ELR (cell line): ENCODE measurements at places on chromosomes 12 and 14.

DNA sequence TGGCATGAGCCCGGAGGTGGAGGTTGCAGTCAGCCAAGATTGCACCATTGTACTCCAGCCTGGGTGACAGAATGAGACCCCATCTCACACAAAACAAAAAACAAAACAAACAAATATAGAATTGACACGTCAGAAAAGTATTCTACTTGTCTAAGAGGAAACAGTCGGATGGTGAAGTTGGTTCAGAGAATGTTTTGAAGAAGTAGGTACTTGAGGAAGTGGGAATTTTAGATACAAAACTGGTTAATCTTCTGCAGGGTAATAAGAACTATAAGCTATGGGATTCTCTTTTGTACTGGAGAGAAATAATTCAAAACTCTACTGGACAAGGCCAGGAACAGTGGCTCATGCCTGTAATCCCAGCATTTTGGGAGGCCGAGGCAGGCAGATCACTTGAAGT lies 14.6 kb upstream of the TCTN1 start:
- DNase-seq = no peak

- DNase-seq = peak; percentile 53
Measured at GRCh38 chr14:65223636-65224035, 121.3 kb upstream of the MAX start.

DNA sequence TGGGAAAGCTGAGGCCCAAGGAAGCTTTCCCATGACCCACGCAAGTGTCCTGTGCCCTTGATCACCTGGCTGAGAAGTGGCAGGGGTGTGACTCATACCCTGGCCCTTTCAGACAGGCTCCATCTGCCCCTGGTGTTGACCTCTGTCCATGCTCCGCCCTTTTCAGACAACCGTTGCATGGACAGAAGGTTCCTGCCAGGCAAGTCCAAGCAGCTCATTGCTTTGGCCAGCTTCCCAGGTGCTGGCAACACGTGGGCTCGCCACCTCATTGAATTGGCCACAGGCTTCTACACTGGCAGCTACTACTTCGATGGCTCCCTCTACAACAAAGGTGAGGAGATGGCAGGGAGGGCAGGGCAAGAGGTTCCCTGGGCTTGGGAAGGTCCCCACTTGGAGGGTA lies 103.5 kb downstream of the WSCD2 start:
- no peak for DNase-seq

DNA sequence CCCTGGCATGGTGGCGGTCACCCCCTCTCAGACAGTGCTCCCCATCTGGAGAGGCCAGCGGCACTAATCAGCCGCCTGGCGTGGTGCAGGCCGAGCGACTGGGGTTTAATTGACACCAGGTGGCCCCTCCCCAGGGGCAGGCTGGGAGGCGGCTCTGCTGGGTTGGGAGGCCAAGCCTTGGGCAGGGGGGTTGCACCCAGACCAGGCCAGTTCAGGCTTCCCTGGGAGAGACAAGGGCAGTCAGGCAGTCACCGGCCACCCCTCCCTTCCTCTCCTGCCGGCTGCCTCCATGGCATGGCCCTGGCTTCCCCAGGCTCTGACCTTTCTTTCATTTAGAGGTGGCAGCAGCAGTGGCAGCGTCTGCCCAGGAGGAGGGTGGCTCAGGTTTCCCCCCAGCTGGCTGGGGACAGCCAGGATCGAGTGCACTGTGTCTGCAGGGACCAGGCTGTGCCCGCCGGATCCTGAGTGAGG lies 78.1 kb upstream of the NOS1 start:
- DNase-seq = no peak

GRCh38 chr14:104066719-104067295 lies 18.7 kb upstream of the ASPG start:
- no peak for DNase-seq

- peak; percentile 28 for DNase-seq
Measured at GRCh38 chr14:38824706-38825105, 278.3 kb downstream of the SEC23A start.

- peak; percentile 93 for DNase-seq
Measured at GRCh38 chr12:75759842-75760572, 248.6 kb upstream of the KRR1 start.

DNA sequence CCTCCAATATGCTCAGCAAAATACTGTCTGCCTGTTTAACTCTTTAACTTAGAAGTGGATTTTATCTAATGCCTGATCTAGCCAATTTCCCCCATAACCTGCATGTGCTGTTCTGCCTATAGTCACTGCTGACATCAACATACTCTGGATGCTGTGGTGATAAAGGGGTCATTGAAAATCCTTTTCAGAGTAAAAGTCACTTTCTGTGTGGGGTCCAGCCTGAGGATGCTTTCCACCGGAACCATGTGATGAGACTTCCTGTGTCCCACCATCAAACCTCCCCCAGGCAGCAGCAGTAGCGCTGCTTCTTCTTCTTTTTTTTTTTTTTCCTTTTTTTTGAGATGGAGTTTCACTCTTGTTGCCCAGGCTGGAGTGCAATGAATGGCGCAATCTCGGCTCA lies 607.0 kb downstream of the BCL11B start:
- no peak for DNase-seq

DNA sequence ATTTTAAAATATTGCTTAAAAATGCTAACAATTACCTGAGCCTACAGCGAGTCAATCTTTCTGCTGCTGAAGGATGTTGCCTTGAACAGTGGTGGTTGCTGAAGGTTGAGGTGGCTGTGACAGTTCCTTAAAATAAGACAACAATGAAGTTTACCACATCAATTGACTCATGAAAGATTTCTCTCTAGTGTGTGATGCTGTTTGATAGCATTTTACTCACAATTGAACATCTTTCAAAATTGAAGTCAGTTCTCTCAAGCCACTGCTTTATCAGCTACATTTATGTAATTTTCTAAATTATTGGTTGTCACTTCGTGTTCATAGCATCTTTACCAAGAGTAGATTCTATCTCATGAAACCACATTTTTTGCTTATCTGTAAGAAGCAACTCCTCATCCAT lies 20.3 kb downstream of the CMAS start:
- DNase-seq = no peak

DNA sequence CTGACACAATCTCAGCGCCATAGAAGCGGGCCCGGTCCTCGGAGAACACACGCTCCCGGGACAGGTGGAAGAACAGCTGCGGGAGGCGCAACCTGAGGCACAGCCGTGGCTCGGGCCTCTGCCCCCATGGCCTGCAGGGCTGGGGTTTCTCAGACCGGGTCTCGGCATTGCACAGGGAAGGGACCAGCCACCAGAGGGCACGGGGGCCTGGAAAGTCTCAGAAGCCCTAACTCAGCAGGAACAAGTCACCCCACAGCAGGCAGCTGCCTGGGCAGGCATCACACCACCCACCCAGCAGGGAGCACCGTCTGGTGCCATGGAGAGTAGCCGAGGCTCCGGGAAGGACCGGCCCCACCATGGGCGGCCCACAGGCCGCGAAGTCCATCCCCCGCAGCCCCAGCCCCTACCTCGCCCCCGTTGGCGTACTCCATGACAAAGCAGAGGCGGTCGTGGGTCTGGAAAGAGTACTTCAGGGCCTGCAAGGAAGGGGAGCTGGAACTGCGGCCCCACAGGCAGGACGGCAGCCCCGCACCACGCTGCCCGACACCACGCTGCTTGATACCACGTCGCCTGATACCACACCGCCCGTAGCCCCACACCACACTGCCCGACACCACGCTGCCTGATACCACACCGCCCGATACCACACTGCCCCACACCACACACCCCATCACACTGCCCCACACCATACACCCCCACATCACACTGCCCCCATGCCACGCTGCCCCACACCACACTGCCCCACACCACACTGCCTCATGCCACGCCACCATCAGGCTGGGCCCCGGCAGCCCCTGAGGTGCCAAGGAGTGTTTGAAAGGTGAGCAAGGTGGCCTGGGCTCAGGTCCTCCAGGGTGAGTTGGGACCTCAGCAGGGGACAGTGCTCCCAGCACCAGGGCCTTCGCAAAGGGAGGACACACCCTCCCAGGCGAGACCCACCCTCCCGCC lies 20.8 kb downstream of the SIVA1 start:
- DNase-seq = no peak

DNA sequence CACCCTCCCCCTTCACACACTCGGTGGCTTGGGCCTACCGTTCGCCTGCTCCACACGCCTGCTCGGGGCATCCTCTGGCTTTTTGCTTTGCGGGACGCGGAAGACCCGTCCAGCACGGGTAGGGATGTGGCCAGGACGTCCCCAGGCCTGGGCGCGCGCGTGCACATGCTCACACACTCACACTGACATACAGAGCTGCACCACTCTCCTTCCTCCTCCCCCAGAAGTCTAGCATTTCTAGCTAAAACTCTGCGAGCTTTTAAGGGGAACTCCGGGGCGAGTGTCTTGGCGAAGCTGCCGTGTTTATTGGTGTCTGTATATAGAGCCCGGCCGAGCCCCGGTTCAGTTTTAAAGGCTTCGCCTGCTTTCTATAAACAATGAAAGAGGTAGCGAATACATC lies 5.0 kb downstream of the TBX5 start:
- DNase-seq = peak; percentile 83

- DNase-seq = no peak
Measured at GRCh38 chr12:42766754-42767153, 177.2 kb upstream of the PRICKLE1 start.

DNA sequence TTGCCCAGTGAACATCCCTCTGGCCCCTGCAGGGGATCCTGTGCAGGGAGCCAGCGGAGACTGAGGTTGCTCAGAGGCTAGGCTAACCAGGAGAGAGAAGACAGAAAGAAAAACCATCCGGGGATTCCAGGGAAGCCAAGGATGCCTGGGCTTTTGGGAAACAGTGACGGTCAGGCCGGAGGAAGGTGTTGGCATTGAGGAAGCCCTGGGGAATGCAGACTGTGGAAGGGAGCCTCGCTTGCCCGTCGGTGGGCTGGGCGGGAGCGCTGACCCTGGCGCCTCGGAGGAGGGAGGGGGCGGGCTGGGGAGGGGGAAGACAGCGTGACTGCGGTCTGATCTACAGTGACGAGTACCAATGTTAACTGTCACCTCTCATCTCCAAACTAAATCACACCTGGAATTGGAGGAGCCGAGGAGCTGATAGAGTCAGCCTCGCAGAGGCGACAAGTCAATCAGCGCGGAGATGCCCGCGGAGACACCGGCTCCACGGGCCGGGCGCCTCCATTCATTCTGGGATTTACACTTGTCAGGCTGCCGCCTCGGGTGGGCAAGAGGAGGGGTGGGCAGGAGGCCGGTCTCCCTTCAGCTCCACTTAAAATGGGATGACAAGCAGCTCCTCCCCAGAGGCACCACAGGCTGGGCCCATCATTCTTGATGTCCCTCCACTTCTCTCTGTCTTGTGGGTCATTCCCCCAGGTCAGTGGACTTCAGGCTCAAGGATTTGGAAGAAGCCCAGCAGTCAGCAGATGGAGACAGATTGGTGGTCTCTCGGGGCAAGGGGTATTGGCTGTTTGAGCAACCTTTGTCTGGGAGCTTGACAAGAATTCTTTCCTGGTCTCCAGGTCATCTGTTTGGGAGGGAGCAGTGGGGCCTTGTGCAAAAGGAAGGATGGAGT lies 20.4 kb upstream of the GPATCH2L start:
- no peak for DNase-seq

DNA sequence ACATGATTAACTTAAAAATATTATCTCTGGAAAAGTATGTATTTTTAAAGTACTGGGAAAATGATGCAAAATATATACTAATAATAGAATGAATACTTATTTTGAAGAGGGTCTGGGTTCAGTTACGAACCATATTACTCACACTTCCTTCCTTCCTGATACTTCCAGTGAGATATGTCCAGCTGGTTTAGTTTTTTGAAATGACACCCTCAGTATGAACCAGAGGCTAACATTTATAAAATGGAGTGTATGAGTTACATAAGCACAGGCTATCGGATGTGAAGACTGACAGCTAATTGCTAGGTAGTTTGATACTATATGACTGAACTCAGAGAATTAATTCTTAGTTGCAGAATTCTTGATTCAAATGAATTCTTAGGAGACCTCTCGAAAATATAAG lies 122.9 kb downstream of the OTOGL start:
- DNase-seq = peak; percentile 27

- DNase-seq = peak; percentile 59
Measured at GRCh38 chr12:124709722-124710687, 142.6 kb upstream of the NCOR2 start.

DNA sequence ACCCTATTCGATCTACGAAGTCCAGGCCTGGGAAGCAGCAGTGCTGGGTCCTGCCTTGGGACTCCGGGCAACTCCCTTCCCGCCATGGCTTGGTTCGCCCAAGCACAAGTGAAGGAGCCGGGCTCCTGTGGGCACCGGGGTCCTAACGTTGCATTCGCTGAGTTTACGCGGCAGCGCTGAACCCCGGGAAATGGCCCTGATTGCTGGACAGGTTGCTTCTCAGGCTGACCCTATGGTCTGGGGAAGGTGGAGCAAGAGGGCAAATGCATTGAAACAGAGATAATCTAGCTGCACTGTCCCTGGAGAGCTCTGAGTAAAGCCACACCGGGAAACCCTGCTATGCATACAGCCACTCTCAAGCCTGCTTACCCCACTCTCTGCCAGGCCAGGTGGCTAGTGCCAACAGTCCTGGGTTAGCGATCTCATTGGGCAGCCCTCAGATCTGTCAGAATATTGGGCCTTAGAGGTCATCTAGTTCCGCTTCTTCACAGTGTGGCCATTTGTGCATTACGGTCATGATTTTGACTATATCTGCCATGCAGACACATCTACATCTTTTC lies 11.3 kb downstream of the SYNE3 start:
- no peak for DNase-seq

DNA sequence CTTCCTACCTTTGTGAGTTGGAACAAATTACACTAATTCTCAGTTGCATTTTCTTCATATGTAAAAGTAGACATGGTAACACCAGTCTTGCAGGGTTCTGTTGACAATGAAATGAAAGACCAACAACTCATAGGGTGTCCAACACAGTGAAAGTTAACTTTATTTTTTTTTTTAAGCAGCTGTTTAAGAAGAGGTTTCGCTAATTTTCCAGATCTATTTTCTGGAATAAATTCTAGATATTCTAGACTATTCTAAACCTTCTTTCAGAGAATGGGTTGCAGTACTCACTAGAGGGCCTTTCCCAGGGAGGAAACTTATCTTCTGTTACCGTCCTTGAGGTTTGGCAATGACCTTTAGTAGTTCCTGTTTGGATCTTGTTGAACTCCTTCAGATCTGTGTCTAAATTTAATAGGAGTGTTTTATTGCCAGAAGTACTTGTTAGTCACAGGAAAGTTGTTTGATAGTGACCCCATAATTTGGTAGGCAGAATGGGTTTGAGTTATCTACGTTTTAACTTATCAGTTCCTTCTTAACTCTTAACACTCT lies 2.8 kb upstream of the ART4 start:
- DNase-seq = no peak

GRCh38 chr12:107402041-107403022 lies 283.3 kb upstream of the PWP1 start:
- peak; percentile 82 for DNase-seq

DNA sequence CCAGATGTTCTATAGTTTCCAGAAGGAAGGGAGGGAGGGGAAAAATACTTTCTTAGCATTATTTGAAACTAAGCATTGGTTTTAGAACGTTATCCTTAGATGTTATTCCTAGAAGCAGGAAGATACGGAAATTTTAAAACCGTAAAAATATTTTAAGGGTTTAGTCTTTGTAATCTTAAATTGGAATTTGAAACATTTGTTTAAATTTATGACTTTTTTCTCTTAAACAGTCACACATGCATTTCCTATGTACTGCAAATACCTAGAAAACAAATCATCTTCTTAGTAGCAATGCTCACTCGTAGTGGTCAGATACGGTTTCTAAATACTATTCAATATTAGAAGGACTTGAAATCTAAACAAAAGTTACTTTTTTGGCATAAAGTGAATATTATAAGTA lies 282.0 kb downstream of the ERC1 start:
- peak; percentile 17 for DNase-seq
